ENCODE measurements at places on chromosomes 4 and X.

GRCh38 chr4:188053302-188053701 is 56.1 kb downstream of the TRIML2 start:
- DNase-seq, result no peak

GRCh38 chr4:2806390-2807355 is 13.8 kb downstream of the SH3BP2 start:
- no peak for DNase-seq

DNA sequence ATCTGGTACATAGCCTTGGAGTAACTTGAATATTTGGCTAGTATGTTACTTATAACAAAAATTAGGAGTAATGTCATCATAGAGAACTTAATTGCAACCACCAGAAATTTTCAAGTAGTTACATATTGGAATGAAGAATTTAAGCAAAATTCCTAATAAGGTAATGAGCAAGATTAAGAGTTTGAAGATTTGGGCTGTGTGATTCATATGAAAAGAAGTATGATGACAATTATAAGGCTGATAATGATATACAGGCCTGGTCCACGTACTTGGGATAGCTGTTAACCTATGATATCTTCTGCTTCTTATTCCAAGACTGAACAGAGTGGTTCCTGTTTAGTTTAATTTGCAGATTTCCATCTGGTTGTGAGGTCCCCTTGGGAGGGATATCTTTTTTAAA is 463.9 kb downstream of the RAPGEF2 start:
- no peak for DNase-seq

- DNase-seq, result no peak
These were observed 103.5 kb downstream of the IRF2 start for GRCh38 chr4:184370711-184371389.

DNA sequence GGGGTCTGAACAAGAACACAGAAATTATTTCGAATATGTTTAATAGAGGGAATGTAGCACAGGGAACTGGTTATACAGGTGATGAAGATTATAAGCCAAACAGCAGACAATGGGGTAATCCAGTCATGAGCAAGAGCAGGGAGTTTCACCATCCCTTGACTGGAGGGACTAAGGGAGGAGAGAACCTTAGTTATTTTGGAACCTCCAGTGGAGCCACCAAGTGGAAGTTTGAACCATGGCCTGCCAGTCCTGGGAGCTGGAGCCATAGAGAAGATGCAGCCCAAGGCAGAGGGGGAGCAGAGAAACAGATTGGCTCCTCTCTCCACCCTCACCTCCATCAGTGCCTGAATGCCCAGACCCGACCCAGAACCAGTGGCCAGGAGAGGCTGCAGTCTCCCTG is 264.6 kb upstream of the RASGEF1B start:
- no peak for DNase-seq

- DNase-seq, result no peak
These were observed 235.7 kb upstream of the LDB2 start for GRCh38 chr4:17134100-17134499.

DNA sequence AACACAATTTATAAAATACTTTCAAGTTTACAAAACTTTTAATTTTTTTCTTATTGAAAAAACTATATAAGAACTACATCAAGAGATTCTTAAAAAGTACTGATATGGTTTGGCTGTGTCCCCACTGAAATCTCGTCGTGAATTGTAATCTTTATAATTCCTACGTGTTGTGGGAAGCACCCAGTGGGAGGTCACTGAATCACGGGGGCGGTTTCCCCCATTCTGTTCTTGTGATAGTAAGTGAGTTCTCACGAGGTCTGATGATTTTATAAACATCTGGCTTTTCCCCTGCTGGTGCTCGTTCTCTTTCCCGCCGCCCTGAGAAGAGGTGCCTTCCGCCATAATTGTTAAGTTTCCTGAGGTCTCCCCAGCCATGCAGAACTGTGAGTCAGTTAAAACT is 88.5 kb downstream of the FRAS1 start:
- DNase-seq, result no peak

- no peak for DNase-seq
These were observed 62.5 kb upstream of the GPR174 start for GRCh38 chrX:79081895-79082512.

- no peak for DNase-seq
These were observed 272.7 kb upstream of the FAT4 start for GRCh38 chr4:125042041-125042440.

- peak; percentile 65 for DNase-seq
These were observed 2.1 kb downstream of the LEF1 start for GRCh38 chr4:108166441-108167315.

DNA sequence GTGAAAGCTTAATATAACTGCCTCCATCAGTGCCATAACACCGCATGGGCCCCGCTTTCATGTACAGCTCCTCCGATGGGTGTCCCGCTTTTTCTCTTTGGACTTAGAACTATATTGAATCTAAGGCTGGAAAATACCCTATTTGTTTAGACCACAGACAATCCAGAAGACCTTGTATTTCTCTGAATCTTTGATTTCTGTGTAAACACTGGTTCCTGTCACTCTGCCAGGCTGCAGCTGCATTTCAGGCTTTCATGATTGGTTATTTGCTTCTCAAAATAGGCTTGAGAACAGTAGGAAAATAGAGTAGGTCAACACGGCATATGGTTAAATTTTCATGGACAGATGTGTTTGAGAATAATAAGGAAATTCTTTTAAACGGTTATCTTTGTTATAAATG is 80.0 kb downstream of the NWD2 start:
- no peak for DNase-seq

GRCh38 chr4:28665306-28665705 is 1804.7 kb downstream of the STIM2 start:
- DNase-seq, result no peak

DNA sequence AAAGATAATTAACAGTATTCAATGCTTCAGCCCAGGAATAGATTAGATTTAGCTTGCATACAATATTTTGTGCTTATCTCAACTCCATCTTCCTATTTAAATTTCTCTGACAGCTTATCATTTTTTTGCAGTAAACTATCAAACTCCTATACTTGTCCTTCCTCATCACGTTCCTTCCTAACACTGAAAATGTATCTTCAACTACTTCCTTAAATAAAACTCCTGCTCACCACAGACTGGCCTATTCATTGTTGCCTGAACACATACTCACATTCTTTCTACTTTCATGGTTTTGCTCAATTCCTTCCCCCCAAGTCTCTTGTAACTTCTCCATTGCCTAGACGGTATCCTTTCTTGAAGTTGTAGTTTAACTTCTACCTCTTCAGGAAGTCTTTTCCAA is 28.5 kb upstream of the PTPN13 start:
- DNase-seq, result no peak
